ENCODE measurements at places on chromosomes 12 and 14. TPM values are rescaled to one million over a fixed set of nuclear protein-coding genes. Genes with fewer than 3 reads are reported as not detected.

Gene FBXO21
- polyA plus RNA-seq: 19.1 TPM

Gene TMTC1
- polyA plus RNA-seq: 1.2 TPM

DNA sequence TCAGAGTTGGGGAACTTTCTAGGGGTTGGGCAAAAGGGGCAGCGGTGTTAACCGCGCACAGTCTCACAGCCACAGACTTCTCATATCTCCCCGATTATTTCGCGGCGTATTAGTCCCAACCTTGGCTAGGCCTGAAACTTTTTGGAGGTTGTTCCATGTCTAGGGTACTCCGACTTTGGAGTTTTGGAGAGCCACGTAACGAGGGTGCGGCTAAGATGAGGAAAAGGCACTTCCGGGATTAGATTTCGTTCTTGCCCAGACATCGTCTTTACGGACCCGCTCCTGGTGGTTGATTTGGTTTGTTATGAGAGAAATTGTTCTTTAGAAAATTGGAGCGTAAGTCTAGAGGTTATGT lies 513 bp downstream of the CCNK start:
- DNase-seq: peak; percentile 52

- DNase-seq: no peak
Observed at GRCh38 chr14:68146818-68147217, 327.2 kb downstream of the RAD51B start.

DNA sequence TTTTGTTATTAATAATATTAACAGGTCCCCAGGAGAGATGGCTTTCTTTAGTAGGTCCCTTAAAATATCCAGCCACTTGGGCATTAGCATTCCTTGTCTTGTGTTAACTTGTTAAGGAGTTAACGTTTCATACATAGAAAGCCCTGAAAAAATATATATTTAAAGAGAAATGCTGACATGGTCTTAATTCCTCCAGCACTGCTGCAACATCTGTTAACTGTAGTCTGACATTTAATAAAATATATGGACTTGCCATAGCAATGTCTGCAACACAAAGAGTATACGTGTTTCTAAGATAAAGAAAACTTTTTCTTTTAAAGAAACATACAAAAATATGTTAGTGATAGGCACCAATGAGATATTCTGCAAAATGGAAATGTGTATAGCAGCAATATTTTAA lies 10.0 kb downstream of the SLC38A4 start:
- DNase-seq: no peak

GRCh38 chr12:102487226-102487625 lies 6.9 kb upstream of the IGF1 start:
- DNase-seq: no peak

GRCh38 chr12:115990241-115990640 lies 287.3 kb downstream of the MED13L start:
- DNase-seq: no peak

- no peak for DNase-seq
Observed at GRCh38 chr12:118337194-118337838, 35.4 kb downstream of the TAOK3 start.

GRCh38 chr12:12720672-12721161 lies 3.5 kb downstream of the CDKN1B start:
- DNase-seq: no peak

DNA sequence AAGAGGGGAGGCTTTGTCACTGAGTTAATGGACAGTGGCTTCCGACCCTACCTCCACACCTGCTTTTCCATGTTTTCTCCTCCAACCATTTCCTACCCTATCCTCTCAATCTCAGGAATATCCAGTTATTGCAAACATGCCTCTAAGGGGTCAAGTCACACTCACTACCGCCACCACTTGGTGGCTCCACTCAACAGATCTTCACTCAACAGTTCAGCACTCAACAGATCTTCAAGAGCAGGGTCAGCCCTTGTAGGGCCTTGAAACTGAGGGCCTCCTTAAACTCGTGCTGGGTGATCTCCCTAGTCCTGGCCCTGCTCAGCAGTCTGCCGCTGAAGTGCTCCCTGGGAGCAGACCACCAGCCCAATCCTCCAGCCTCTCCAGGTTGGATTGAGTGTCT lies 14.2 kb downstream of the ZNF641 start:
- DNase-seq: no peak

DNA sequence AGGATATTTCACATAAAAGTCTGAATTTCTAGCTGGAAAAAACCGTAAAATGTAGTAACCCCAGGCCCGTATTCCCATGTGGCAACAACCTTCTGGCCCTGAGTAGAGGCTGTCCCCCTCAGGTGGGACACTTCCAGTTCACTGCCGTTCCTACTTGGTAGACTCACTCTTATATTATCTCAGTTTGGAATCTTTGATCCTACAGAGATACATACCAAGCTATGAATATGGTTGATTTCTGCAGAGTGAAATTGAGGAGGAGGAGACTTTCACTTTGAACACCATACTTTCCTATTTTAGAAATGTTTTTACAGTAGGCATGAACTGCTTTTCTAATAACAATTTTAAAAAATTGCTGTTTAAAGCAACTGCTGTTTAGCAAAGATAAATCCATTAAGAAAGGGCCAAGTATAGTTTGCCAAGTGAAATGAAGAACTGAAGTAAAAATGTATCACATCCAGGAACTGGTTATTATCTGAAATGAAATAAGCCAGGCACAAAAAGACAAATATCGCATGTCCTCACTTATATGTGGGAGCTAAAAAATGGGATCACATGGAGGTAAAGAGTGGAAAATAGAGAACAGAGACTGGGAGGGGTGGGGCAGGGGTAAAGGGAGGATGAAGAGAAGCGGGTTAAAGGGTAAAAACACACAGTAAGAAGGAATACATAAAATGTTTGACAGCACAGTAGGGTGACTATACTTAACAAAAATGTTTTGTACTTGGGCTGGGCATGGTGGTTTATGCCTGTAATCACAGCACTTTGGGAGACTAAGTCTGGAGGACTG lies 92.8 kb upstream of the METAP2 start:
- no peak for DNase-seq

DNA sequence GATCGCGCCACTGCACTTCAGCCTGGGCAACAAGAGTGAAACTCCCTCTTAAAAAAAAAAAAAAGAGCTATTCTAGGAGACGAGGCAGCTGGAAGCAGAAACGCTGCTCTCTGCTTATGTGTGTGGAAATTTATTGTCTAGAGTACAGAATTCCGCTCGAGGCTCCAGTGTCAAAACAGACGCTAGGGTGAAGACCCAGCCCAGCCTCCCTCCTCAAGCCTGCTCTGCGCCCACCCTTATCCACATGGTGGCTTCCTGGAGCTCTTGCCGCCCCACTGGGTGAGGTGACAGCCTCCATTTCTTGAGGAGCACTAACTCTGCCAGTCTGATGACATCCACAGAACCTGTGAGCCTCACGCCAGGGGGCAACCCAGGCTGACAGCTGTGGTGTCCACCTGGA lies 49.5 kb upstream of the DLK1 start:
- DNase-seq: no peak

GRCh38 chr12:3055704-3056467 lies 21.3 kb upstream of the TSPAN9 start:
- DNase-seq: no peak
